ENCODE measurements at places on chromosomes 7 and 10.

GRCh38 chr7:46022397-46022796 lies 101.3 kb upstream of the IGFBP3 start:
- no peak for DNase-seq

DNA sequence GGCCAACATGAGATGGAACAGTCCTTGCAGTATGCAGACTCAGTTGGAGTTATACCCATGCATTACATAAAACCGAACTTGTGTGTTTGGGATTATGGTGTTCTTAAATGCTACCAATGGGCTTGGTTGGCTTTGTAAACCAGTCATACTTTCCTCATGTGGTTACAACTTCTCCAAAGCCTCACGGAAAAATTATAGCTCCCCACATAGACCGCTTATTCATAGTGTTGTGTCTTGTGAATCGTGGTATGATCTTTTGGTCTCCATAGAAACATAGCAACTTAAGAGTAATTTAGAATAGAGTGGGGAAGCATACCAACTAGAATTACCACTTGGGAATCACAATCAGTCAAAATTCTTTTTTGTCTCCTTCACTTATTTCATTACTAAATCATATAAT lies 112.3 kb upstream of the FZD1 start:
- DNase-seq: no peak

GRCh38 chr10:114501650-114502049 lies 97.3 kb upstream of the AFAP1L2 start:
- no peak for DNase-seq

GRCh38 chr10:108849688-108850087 lies 1073.6 kb downstream of the XPNPEP1 start:
- DNase-seq: no peak

DNA sequence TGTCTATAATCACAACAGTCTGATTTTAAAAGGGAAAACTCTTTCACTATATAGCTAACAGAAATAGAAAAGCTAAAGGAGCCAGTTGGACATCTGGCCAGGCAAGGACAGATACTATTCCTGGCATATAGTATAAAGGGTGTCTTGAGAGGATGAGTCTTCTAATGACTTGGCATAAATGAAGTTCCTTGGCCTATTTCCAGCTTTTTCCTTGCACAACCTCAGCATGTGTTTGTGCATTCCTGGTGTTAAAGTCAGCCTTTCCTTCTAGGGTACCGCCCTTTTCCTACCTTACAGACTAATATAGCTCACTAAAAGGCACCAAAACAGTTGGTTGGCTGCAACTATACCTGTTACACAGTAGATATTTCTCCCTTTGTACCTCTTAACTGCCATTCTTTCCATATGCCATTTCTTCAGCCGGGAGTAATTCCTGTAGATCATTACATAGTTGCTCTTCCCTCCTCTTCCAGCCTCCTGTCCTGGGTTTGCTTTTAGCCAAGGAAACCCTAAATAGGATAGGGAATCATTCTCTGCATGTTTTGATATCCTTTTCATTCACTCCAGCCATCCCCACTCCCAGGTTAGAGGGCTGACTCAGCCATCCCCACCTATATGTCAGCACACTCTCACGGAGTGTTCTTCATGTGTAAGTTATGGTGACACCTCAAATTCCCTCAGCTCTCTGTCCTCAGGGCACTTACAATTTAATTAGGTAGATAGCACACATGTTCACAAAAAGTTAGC lies 102.1 kb upstream of the MDFIC start:
- DNase-seq: peak; percentile 99

DNA sequence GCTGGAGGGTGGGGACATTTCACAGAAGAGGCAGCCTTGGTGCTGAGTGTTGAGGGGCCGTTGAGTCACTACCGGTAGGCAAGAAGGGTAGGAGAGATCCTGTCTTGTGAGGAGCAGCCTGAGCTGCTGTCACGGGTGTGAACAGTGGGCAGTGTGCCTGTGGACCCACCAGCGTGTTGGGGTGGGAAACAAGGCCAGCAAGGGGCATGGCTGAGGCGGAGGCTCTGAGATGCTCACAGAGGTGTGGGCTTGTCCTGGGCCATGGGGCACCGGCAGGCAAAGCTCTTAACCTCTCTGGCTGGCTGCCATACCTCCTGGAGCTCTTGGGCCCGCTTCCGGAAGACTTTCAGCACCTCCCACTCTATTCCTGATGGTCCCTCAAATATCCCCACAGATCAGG lies 33.6 kb upstream of the SMARCD3 start:
- no peak for DNase-seq

GRCh38 chr10:70404787-70405036 lies 767 bp downstream of the EIF4EBP2 start:
- peak; percentile 42 for DNase-seq

DNA sequence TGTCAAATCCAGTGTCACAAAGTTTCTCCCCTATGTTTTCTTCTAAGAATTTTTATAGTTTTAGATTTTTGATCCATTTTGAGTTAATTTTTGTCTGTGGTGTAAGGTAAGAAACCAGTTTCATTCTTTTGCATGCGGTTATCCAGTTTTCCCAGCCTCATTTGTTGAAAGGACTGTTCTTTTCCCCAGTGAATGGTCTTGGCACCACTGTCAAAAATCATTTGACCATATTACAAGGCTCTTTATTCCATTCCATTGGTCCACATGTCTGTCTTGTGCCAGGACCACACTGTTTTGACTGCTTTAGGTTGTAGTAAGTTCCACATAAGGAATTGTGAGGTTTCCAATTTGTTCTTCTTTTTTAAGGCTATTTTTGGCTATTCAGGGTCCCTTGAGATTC lies 64.0 kb downstream of the INPP5A start:
- no peak for DNase-seq

DNA sequence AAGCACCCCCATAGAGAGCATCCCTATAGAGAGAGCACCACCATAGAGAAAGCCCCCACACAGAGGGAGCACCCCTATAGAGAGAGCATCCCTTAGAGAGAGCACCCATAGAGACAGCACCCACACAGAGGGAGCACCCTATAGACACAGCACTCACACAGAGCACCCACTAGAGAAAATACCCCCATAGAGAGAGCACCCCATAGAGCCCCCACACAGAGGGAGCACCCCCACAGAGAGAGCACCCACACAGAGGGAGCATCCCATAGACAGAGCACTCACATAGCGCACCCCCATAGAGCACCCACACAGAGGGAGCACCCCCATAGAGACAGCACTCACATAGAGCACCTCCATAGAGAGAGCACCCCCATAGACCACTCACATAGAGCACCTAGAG lies 48.6 kb downstream of the INSIG1 start:
- no peak for DNase-seq

GRCh38 chr10:132698211-132698751 lies 87.7 kb downstream of the NKX6-2 start:
- DNase-seq: no peak

GRCh38 chr7:158907390-158907789 lies 51.0 kb downstream of the DYNC2I1 start:
- DNase-seq: no peak

DNA sequence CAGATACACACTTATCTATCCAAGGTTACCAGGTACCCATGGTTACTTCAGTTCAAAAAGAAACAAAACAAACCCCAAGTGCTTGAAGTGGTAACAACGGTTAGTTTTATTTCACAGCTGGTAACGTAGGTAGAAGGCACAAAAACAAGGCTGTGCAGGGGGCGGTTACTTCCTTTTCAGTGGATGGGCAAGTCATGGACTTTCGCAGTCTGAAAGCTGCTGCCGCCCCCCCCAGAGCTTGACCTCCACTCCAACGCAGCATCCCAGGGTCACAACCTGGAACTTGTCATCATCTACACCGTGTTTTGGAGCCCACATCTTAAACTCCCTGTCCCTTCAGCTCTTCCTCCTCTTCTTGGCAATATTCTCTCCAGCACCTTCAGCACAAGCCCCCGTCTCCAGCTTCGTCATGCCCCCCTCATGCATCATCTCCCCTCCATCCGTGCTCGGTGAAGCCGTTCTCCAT lies 181.2 kb upstream of the ITGB1 start:
- no peak for DNase-seq

DNA sequence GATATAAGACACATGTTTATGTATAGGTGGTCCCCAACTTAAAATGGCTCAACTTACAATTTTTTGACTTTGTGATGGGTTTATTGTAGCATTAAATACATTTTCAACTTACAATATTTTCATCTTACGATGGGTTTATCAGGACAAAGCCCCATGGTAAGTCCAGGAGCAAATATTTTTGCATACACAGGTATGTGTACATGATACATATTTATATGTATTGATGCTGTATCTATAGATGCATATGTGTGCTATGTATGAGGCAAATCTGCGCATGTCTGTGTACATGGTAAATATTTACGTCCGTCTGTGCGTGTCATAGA lies 664 bp upstream of the UBE3C start:
- DNase-seq: no peak

DNA sequence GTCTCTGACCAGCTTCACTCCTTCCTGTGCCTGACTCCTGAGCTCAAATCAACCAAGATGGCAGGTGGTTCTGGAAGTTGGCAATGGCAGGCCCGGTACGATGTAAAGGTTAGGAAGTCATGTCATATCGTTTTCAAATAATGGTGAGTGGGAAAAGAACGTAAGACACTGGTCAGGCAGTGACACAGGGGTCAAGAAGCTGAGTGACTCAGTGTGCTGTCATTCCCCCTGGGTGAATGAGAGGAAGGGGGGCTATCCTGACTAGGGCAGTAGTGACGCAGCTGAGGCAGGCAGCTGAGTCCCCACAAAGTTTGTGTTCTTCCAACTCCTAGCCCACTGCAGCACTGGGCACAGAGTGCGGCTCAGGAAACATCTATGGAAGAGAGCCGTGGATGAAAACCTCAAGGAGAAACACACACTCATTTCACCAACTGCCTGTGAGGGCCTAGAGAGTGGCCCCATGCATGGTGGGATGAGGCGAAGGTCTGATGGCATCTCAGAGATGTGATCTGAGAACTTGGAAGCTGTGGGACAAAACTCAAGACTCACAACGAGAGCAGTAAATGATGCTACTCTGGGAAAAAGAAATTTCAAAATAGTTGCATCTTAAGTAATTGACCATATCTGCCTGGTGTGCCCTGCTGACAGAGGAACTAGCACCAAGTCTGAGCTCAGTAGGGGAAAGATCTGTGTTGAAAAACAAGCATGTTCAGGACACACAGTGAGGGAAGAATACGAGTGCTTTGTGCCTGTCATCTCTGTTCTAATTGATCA lies 23.2 kb downstream of the CREB3L2 start:
- DNase-seq: peak; percentile 91

GRCh38 chr10:4281190-4281825 lies 496.3 kb upstream of the KLF6 start:
- DNase-seq: peak; percentile 17

DNA sequence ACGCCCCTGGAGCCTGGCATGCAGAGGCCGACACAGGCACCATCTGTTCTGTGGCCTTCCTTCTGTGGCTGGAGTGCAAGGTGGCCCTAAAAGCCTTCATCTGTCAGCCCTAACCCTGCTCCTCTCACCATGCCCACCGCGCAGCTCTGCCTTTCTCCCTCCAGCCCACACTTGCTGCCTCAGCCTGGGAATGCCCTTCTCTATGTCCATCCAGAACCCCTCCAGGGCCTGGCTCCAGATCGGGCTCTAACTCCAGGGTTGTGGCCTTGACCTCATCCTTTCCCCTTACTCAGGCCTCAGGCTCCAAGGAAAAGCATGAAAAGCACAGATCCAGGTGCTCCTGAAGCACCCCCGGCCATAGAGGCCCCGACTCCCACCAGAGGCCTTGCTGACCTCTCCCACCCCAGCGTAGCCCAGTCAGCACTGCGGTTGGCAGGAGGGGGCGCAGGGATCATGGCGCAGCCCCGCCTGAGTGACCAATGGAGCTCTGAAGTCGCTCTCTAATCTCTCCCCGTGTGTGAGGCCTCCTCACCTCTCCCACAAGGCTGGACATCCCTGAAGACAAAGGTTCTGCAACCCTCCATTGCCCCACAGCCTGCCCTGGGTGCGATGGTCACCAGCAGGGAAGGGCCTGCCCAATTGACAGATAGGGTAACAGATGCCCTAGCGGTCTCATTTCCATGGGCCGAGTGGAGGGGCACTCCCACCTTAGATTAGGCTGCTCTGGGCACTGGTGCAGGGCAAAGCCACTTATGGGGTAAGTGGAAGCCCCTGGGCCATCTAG lies 9.2 kb downstream of the ZCCHC24 start:
- no peak for DNase-seq

DNA sequence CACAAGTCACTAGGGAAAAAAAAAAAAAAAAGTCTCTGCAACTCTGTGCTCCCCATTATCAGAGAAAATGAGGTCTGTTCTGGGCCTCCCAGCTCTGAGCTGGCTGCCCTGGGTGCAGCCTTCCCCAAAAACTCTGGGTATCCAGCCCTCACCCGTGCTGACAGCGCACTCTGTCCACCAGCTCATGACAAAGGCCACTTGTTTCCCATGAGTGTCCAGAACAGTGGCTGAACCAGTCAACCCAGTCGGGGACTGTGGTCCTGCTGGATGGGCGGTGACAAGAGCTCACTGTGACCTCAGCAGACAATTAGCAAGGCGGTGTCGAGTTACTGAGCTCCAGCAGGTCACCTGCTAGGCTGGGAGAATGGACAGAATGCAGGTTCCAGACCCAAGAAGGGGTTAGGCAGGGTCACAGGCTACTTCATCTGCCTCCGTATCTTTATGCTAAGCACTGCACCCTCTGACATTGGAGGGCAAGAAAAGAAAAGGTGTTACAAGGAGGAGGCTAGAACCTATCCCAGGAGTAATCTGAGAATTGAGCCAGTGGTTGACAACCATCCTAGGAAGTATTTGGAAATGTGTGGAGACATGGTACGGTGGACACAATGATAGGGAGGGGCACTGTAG lies 37.2 kb downstream of the DLG5 start:
- no peak for DNase-seq

GRCh38 chr10:7085913-7086589 lies 324.8 kb downstream of the SFMBT2 start:
- no peak for DNase-seq

- DNase-seq: no peak
Observed at GRCh38 chr7:153190452-153190851, 430.9 kb downstream of the ACTR3B start.

DNA sequence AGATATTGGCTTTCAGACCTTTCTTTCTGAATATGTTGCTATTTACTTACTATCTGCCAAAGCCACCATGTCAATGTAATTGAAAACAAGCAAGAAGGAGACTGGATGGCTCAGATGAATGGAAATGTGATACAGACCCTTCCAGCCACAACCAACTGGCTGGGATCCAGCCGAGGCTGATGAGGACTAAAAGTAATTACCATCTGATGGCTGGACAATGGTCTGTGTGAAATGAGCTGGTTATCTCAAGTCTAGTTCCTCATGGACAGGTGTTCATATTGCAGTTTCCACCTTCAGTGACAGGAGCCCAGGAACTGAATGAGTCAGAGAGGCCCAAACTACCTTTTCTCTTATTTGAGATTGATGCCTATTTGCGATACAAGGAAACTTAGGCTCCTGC lies 267.5 kb downstream of the GATA3 start:
- no peak for DNase-seq

DNA sequence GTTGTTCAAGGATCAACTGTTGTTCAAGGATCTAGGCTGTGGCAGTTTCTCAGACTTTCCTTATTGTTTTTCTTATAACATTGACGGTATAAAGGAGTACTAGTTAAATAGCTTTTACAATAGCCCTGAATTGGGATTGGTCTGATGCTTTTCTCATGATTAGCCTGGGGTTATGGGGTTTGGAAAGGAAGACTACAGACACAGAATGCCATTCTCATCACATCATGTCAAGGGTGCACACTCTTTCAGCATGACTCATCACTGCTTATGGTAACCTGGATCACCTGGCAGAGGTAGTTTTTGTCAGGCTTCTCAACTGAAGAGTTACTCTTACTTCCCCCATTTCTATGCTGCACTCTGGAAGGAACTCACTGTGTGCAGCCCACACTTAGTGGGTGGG lies 194.2 kb upstream of the NPSR1 start:
- no peak for DNase-seq

- peak; percentile 42 for DNase-seq
Observed at GRCh38 chr7:27606270-27607209, 56.1 kb downstream of the HIBADH start.
